ENCODE measurements at places on chromosomes 3 and 15.

GRCh38 chr15:77568973-77569728, 63.6 kb downstream of the LINGO1 start:
- DNase-seq = no peak

DNA sequence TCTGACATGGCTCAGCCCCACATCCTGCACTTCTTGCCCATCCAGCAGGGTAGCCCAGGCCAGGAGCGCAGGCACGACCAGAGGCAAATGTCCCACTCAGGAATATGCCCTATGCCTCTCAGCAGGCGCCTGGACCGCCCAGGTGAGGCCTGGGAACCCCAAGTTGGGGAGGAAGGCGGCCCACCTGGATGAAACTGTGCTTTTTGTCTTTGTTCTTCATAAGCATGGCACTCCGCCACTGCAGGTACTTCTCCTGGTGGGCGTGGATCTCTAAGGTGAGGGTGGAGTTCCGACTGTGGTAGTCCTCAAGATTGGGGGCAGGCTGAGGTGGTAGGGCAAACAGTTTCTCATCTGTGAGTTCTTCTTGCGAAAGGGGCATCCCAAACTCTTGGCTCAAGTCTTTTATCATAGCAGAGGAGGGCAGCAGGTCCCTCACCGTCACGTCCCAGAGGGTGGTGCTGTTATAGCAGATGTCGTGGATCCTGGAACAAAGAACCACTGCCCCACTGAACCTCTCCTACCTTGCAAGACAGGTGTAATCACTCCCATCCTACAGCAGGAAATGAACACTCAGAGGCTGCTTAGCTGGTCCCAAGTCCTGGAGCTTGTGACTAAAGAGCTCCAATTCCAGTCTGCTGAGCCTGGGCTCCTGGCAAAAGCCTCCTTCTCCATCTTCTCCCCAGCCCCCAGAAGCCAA, 53.2 kb downstream of the ACAD9 start:
- no peak for DNase-seq

GRCh38 chr3:151722856-151723255, 10.9 kb upstream of the AADACL2 start:
- no peak for DNase-seq

- peak; percentile 93 for DNase-seq
These were observed 26.1 kb upstream of the CSPG4 start for GRCh38 chr15:75738647-75739325.

- no peak for DNase-seq
These were observed 98.3 kb downstream of the CYP19A1 start for GRCh38 chr15:51240066-51240465.

DNA sequence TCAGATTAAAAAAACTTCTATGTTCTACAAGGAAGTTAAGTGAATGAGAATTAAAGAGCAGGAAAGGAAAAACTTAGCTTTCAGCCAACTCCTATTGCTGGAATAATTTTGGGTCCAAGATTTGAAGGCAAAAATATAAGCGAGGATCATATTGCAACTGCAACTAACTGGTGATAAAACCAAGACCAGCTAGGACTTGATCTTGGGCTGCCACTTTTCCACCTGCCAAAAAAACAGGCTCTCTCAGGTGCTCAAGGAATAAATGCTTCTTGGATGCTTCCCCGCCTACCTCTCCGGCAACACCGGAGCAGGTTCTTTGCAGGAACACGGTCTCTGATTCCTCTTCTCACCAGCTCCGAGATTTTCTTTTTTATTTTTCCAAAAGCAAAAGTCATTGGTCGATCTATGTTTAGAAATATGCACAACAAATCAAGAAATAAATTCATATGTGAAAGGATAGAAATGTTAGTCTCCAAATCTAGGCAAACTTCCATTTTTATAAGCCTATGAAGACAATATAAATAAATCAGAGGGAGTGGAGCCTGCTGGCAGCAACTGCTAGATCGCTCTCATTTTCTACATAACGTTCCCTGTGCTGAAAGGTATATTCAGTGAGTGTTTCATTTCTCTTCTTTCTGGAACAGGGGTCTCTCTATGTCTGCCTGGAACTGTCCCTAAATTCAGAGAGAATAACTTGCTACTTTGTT, 241.9 kb downstream of the NTRK3 start:
- no peak for DNase-seq

- DNase-seq = no peak
These were observed 61.2 kb upstream of the MCF2L2 start for GRCh38 chr3:183489455-183490210.

GRCh38 chr3:59094446-59094845, 44.6 kb upstream of the CFAP20DC start:
- DNase-seq = no peak

DNA sequence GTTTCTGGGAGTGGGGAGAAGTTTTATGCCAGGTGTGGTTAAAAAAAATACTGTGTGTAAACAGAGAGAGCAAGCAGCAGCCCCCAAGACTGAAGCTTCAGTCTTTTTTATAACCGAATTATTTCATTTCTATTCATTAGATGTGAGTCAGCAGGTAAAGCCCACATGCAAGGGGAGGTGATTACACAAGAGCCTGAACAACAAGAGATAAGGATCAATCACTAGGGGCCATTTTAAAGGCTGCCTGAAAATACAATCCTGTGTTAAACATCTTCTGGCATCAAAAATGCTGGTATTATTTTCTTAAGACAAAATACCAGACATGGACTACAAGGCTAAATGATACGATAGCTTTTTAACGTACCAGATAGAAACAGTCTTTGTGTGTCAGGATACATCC, 217.3 kb downstream of the SUCLG2 start:
- DNase-seq = no peak

DNA sequence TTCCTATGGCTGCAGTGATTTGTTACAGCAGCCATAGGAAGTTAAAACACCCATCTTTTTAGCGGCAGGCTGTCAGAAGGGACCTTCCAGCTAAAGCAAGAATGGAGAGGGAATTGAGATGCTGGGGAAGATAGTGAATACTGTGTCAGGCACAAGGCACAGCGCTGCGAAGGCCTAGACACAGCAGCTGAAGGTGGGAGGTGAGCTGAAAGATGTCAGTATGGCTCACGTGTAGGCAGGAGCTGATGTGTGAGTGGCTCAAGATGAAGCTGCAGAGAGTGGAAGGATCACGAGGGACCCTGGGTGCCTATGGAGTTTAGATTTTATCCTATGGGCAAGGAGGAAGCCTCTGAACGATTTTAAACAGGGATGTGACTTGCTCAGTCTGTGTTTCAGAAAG, 44.3 kb downstream of the NMNAT3 start:
- DNase-seq = no peak

DNA sequence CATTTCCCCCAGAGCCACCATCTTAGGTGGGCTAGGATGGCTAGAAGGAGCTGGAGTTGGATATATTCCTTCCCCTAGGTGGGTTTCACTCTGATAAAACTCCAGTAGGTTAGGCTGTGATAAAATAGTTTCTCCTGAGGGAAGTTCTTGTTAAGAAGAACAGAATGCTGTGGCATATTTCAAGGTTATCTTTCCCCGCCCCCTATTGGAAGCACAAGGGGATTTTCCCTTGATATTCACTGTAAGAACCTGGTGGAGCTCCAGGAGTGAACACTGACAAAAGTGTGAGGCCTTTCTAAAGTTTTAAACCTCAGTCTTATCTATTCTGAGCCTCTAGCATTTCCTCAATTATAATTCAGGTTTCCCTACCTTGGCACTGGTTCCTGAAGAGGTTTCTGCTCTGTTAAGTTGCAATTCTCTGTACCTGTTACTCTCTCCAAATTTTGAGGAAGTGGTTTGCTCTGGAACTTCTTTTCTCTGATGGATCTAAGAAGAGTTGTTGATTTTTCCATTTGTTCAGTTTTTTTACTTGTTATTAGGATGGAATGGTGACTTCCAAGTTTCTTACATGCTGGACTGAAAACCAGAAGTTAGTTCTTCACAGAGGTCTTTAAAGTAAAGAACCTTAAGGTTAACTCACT, 113.5 kb downstream of the GMPS start:
- DNase-seq = no peak

DNA sequence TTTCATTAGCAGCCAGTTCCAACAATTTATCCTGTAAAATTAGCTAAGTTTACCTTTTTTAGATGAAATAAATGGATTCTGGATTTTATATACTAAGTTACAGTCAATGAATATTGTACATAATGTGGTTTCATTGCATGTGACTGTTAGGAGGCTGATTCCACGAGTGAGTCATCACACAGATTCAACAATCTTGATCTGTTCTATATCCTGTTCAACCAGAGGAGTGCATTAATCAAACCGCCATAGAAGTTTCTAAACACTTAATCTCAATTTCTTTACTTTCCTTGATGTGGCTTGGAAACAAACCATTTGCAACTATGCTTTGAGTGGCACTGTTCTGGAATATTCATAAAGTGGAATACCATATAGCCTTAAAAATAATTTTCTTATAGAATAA, 15.3 kb downstream of the DNAJC13 start:
- no peak for DNase-seq

DNA sequence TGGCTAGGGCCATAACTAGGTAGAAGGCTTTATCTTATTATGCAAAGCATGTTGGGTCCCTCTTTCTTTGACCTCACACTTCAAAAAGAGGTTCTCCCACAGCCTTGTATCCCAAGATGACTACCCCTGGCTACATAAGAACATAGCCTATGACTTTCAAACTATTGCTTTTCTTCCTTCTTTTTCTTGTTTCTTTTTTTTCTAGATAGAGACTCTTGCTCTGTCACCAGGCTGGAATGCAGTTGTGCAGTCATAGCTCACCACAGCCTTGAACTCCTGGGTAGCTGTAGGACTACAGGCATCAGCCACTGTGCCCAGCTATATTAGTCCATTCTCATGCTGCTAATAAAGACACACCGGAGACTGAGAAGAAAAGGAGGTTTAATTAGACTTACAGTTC, 47.2 kb downstream of the DIPK2A start:
- DNase-seq = no peak

DNA sequence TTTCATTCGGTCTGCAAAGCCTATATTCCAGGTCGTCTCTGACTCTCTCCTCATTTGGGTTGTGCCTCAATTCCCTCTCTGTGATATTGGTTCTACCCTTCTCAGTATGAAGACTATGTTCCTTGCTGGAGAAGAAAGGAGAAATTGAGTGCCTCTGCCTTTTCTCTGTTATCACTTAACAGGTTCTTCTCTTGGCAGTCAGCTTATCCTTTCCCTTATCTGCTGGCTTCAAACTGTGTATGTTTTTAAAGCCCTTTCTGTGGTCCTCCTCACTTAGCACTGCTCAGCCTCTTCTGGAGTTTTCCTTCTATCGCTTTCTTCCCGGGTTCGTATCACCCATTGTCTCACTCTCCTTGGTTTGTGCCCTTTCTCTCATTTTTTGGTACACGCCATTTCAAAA, 65.3 kb upstream of the FSTL1 start:
- DNase-seq = no peak

DNA sequence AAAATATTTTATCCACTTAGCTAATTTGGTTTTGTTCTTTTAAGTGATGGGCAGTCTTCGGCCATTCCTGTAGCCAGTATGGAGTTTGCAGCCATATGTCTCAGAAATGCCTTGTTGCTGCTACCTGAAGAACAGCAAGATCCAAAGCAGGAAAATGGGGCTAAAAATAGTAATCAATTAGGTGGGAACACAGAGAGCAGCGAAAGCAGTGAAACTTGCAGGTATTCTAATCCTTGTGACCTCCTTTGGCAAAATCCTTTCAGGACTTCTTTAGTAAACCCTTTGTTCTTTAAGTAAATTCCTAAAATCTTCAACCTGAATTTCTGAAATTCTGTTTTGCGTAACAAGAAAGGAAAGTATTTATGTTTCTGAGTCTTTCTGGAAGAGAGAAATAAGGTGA, 49.8 kb downstream of the CNOT10 start:
- DNase-seq = no peak

Measured in CD4-positive, alpha-beta T cell treated with Interleukin-4 for 1 hour (primary cell).